ENCODE measurements at places on chromosomes 16 and 17.
A peak's percentile ranks its signal among the peaks of the same experiment; 100 is the strongest.

DNA sequence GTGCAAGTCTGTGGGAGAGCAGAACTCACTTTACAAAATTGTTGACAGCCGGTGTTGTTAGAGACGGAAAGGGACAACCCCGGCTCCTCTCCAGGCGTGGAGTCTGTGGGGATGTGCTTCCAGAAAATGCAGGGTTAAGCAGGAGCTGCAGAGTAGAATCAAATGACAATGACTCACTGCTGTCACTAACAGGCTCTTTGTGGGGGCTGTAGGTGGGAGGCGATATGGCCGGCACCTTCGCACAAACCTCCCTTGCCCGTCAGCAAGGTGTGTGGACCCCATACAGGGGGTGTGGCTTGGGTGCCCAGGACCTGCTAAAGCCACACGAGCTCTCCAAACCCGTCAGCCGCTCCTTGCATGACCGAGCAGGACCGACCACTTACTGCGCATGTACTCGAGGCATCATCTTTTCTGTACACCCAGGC, 5.8 kb downstream of the PDK2 start:
- DNase-seq: no peak

GRCh38 chr16:75550211-75550662, 5.8 kb downstream of the TMEM231 start:
- peak; percentile 40 for DNase-seq

DNA sequence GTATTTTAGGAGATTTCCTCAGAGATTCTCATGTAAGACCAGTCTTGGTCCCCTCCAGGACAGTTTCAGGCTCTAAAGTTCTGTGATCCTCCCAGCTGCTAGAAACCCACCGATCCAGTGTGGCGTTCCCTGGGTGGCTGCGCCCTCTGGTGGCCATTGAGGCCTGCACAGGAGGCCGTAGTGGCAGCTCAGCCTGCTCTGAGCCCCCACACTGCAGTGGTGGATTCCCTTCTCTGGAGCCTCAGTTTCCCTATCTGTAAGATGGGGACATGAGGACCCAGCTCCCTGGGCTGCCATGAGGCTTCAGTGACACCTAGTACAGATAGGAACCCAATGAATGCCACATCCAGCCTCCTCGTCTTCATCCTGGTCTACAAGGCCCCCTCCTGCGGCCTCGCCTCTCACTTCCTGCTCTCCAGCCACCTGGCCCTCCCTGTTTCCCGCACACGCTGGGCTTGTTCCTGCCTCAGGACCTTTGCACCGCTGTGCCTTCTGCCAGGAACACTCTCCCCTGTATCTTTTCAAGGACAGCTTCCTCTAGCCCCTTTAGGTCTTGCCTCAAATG, 16.5 kb downstream of the CCDC102A start:
- DNase-seq: no peak

DNA sequence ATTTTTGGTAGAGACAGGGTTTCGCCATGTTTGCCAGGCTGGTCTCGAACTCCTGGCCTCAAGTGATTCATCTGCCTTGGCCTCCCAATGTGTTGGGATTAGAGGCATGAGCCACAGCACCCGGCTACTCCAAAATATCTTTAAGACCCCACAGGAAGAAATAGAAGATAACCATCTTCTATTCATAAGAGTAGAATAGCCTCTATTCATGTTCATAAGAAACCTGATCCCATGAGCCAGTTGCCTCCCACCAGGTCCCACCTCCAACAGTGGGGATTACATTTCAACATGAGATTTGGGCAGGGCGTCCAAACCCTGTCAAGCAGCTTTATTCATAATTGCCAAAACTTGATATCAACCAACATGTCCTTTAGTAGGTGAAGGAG, 13.9 kb upstream of the TMC7 start:
- no peak for DNase-seq

Measured in non-pigmented ciliary epithelial cell (primary cell).